ENCODE measurements at places on chromosomes 3 and 15.
A peak's percentile ranks its signal among the peaks of the same experiment; 100 is the strongest.

- no peak for DNase-seq
These were observed 16.8 kb downstream of the RPUSD3 start for GRCh38 chr3:9826815-9827573.

DNA sequence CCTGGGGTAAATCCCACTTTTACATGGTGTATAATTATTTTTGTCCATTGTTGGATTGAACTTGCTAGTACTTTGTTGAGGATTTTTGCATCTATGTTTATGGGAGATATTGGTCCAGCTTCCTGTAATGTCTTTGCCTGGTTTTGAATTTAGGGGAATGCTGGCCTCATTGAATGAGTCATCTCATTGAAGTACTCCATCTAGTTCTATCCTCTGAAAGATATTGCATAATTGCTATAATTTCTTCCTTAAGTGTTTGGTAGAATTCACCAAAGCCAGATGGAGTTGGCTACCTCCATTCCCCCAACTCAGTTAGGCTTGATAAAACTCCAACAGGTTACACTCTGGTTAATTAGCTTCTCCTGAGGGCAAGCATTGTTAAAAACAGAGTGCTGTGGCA, 237.4 kb upstream of the TGFBR2 start:
- no peak for DNase-seq

DNA sequence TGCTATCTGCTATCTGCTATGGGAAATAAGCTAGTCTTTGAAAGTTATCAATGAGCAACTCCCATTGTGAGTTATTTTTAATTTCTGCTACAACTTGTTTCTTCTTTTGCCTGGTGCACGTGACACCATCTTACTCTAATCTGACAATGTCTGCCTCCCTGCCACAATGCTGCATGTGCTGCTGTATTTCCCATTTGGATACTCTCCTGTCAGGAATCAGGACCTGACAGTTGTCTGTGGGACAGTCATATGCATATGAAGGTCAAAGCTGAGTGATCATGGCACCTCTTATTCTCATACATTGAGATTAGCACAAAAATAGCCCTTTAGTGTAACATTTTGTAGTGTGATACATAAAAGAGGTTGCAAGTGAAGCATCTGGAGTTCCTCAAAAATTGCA, 45.8 kb downstream of the HMG20A start:
- DNase-seq: no peak

- no peak for DNase-seq
These were observed 535 bp downstream of the MCTP2 start for GRCh38 chr15:94231723-94232468.

GRCh38 chr15:101004986-101005747, 86.0 kb downstream of the LRRK1 start:
- DNase-seq: no peak

GRCh38 chr3:170726976-170727661, 141.2 kb upstream of the SLC7A14 start:
- no peak for DNase-seq

DNA sequence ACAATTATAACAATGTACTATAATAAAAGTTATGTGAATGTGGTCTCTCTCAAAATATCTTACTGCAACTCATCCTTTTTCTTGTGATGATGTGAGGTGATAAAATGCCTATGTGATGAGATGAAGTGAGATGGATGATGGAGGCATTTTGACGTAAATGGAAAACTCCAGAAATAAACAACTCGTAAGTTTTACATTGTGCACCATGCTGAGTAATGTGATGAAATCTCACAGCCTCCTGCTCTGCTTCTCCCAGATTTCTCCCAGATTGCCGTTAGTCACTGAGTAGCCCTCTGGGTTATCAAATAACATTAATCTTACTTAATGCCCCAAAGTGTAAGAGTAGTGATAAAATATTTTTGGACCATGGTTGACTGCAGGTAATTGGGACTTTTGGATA, 64.8 kb upstream of the SLCO2A1 start:
- DNase-seq: no peak

- DNase-seq: no peak
These were observed 10.0 kb upstream of the RAB43 start for GRCh38 chr3:129131465-129132088.

DNA sequence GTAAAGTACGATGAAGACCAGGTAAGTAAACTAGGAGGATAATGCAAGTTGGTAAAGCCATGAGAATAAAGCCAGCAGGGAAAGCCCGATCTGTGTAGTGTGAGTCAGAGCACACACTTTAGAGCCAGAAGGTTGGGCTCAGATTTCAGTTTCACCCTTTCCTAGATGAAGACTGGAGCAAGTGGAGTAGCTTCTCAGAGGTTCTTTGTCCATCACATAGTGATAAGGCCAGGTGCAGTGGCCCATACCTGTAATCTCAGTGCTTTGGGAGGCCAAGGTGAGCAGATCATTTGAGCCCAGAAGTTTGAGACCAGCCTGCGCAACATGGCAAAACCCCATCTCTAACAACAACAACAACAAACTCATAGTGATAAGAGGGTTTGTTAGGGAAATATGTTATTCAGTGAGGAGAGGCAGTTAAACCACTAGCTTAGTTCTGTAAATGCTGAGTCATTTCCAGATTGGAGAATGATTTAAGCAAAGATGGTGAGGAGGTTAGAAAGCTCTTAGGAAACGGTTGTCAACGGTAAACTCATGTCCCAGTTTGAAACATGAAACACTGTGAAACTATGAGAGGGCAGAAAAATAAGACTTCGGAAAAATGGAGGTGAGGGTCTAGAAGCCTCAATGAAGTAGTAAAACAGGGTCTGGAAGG, 39.0 kb downstream of the IL12A start:
- DNase-seq: no peak

DNA sequence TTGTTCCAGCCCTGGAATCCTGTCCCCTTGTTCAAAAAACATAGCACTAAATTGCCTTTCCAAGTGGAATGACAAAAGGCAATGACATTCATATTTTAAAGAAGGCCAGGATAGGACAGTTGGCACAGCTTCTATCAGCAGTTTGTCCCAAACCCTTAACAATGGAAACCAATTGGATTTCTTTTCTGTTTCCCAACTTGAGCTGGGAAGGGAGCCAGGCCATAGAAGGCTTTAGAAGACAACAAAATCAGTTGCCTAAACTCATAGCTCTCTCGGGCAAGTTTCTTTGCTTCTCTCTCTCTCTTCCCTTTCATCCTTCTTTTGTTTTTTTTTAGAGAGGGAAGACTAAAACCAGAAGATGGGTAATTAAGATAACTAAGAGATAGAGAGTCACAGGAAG, 227.7 kb upstream of the TPRG1 start:
- DNase-seq: no peak

DNA sequence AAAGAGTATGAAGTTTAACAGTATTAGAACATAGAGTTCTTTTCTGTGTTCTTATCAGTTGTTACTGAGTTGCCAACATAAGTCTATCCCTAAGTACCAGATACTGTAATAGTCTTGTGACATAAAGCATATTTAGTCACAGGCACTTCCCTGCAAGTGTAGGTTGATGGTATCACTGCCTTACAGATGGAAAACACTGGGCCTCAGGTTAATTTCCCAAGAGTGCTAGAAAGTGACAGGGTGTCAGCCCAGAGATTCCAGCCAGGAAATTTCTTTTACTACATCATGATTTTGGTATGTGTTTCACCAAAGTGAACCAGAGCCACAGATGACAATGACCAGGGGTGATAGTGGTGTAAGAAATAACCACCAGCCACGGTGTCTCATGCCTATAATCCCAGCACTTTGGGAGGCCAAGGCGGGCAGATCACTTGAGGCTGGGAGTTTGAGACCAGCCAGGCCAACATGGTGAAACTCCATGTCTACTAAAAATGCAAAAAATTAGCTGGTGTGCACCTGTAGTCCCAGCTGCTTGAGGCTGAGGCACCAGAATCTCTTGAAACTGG, 3.2 kb downstream of the EIF1B start:
- no peak for DNase-seq

- DNase-seq: peak; percentile 45
These were observed 600.8 kb downstream of the FOXP1 start for GRCh38 chr3:70982700-70983140.

DNA sequence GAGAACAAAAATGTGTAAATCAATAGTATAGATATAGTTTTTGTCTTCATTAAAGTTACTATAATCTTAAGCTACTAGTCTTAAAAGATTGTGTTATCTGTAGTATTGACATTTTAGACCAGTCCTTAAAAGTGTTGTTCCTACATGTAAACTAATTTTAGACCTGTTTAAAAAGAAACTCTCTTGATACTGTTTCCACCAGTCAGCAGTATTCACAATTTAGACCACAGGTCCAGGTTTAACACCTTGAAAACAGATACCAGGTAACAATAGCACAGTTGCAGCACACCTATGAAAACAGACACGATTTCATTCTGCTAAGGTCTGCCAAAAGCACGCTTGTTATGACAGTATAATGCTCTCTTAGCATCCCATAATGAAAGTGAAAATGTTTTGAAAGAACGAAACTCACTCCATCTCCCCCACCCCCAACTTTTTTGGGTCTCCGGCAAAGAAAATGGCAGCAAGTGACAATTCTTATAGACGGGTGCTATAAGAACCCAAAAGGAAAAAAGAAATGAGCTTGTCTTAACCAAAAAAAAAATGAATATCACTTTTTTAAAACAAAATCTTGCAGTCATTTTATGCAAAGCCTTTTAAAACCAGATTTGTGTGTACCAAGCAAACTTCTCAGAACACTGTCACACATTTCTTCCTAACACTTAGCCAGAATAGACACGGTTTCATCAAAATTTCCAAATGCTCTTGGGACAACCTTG, 1.6 kb downstream of the EIF4E3 start:
- DNase-seq: no peak

DNA sequence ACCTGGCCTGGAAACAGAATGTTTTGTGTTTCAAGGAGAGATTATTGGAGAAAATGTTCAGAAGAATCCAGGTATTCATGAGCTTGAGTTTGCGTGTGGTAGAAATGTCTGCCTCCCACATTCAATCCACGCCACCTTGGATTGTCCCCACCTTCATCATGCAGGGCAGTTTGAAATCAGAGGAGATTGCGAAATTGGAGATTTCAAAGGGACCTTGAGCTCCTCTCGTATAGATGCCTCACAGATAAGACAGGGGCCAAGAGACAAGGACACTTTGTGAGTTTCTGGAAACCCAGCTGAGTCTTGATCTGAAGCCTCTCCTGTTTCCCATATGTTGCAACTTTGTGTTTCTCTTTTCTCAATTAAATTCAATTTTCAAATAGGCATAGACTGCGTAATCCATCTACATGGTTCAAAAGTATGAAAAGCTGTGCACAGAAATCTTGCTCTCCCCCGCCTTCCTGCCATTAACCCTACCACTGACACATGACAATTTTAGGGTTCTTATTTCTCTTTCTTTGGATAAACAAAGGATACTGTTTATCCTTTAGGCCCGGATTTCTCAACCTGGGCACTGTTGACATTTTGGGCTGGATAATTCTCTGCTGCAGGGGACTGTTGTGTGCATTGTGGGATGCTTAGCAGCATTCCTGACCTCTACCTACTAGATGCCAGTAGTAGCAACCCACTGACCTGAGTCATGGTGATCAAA, 53.8 kb downstream of the CMTM8 start:
- DNase-seq: no peak

DNA sequence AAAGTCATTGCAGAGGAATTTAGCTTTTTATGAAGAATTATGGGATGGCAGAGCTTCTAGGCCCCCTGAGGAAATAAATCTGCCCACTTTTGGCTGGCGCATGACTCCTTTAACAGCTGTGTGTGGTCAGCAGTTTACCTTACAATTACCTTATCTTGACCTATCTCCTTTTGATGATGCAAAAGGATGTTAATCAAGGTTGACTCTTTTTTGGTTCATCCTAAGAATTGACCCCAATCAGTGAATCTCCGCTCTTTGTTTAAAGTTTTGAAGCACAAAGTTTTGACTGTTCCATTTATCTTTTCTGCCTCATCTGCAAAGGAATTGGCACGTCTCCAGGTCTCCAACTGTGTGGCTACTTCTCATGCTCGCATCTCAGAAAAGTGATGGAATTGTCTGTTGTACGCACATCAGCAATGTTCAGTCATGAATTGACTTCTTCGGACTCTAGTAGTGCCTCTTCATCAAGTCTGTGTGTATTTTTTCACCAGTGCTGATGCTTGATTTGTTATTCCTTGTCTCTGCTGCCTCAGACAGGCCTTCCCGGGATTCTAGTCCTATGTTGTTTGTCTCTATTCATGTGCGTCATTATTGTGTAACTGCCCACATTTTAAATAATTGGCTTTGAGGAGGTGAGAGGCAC, 196.2 kb upstream of the CFAP20DC start:
- no peak for DNase-seq

DNA sequence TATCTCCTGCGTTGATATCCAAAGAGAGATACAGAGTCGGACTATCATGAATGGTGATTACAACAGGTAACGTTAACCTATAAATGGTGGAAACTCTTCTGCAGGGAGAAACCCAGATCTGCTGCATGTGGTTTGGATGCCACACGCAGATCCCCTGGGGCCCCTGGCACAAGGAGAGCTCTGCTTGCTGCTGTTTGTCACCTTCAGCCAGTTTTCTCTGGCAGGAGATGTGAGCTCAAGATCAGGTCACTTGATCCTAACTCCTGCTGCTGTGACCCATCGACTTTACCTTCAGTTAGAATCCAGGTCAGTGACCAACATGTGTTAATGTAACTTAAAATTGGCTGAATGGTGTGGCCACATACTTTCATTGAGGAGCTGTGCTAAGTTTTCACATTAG, 23.8 kb upstream of the GPR171 start:
- no peak for DNase-seq

DNA sequence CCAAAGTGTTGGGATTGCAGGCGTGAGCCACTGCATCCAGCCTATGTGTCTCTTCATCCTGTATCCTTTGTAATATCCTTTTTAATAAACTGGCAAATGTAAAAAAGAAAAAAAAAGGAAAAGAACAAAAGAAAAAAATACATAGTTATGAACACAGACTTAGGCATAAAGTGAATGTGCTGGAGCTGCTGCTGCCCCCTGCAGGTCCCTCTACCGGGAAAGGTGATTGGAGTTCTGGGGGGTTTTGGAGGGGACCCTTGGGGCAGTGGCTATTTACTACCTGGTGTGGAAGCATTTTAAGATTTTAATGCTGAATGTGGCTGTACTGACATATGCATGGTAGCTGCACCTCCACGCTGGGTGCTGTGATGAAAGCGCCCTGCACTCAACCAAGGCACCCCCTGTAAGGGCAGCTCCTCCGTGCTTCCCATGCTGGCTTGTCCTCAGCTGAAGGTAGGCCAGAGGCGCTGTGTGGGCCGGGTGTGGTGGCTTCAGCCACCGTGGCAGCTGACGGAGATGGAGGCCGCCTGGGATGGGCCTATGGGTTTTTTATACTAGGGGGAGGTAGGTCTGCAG, 49.9 kb downstream of the RPLP1 start:
- DNase-seq: no peak
